Breast epithelium (tissue), 4 donors: ENCODE measurements at places on chromosomes 6 and 20. TPM values are rescaled to one million over a fixed set of nuclear protein-coding genes. Genes with fewer than 3 reads are reported as not detected.

Gene AGER
- total RNA-seq: 1.3 TPM

Gene KIF6
- total RNA-seq: 0.15 TPM

Gene RBM24
- 1.8 TPM for total RNA-seq

Gene CALHM4
- not detected for total RNA-seq

Gene TNFRSF21
- total RNA-seq: 21.4 TPM

Gene SLPI
- total RNA-seq: 310 TPM

Gene RFX6
- 1.8 TPM for total RNA-seq

Gene CAGE1
- total RNA-seq: not detected

Gene KCNK17
- total RNA-seq: 0.16 TPM

DNA sequence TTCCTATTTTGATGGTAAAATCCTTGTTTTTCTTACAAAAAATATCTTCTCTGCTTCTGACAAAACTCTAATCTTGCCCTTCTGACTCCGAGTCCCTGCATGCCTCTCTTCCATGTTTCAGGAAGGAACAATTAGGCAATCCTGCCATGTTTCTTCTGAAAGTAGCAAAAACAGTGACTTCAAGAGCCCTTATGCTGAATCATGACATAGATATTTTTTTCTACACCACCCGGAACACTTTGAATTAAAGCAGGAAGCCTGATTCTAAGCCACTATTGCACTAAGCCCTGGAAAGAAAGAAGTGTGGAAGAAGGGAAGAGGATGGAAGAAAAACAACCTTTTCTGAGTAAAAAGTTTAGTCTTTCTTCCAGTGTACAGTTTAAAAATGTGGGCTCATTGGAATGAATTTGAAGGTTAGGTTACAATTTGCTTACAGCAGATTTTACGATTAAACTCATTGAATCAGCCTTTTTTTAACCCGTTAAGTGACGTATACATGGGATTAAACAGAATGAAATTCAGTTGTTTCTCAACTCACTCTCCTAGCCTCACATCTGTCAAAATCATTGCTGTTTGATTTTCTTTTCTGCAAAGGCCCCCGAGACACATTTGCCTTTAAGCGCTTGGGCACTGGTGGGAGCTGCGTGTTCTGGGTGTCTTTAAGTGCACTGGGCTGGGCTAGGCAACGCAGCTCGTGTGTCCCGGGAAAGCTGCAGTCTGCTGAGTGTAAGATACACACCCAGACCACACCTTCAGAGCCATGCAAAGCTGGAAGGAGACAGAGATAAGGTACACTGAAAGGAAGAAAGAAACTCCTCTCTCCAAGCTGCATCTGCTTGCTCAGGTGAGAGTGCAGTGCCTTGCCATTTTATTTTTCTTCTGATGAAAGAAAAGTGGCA is 159.4 kb upstream of the CITED2 start:
- H3K4me1 ChIP-seq: no peaks in the 10 kb centered on the region
- no peak for DNase-seq
- H3K36me3 ChIP-seq: no peaks in the 10 kb centered on the region
- no peaks in the 10 kb centered on the region for H3K27me3 ChIP-seq

DNA sequence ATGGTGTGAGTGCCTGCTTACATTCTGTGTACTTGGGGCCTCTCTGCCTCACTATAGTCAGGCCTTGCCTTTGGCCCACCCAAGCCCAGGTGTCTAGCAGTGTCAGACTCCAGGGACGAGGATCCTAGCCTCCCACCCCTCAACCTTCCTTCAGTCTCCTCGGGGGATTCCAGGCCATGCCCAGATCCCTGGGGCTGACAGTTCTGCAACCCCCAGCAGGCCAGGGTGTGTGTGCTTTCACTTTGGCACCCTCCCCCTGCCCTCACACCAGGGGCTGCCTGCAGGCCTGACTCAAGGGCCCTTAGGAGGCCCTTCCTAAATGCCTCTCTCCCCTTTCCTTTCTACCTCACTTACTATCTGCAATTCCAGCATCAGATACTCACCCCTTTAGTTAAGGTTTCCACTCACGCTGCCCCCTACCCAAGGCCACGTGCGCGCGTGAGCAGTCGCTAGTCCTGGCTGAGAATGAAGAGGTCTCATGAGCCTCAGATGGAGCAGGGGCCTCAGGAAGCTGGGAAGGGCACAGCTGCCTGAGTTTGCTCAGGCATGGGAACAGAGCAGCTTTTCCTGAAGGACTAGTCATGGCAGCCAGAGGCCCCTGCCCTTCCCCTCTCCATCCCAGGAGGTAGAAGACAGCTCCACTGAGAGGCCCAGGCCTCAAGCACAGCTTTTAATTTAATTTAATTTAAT is 859 bp upstream of the CLPS start:
- H3K4me3 ChIP-seq: no peak overlapping the region
- H3K36me3 ChIP-seq: no peaks in the 10 kb centered on the region
- no peaks in the 10 kb centered on the region for H3K4me1 ChIP-seq

GRCh38 chr6:161481786-161482516 is 208.1 kb upstream of the AGPAT4 start:
- H3K27me3 ChIP-seq: no peaks in the 10 kb centered on the region
- no peak overlapping the region for H3K27ac ChIP-seq
- no peak overlapping the region for H3K4me3 ChIP-seq
- no peak for DNase-seq

- no peak for DNase-seq
- H3K27ac ChIP-seq: no peak overlapping the region
- H3K4me1 ChIP-seq: no peaks in the 10 kb centered on the region
Observed at GRCh38 chr6:6461138-6461537, 127.4 kb upstream of the LY86 start.

DNA sequence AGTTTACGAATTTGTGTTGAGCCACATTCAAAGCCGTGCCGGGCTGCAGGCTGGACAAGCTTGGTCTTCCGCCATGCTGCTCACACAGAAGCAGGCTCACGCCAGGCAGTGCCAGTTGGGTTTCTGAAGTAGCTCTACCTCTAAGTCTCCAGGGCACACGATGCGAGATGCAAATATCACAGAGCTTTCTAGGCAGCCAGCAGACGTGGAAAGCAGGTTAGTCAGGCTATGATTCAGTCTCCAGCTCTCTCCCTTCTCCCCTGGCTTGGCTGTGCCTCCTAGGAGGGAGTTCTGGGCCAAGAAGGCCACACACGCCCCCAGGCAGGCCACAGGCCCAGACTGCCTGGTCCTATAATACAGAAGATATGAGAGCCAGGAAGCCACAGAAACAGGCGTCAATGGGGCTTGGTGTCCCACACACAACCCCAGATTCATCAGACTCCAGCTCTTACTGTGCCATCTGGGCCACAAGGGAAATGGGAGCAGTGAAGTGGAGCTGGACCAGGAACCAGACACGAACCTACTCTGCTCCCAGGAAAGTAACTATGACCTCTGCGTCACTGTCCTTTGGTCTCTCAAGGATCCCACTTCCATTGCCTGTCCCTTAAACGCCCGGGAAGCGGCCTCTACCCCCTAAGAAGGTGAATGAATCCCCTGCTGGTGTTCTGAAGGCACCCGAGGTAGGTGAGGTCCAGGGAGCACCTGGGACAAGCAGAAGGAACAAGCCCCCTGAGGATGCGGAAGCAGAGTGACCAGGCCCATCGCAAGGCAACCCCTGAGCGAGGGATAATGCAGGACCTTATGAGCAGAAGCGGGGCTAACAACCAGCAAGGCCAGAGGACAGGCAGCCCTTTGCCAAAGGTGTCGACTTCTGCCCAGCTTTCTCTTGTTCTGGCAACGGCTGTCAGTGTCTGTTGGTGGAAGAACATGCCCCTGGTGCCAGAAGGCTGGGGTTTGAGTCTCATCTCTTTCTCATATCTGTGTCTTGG is 61.2 kb downstream of the GFOD1 start:
- peak overlapping the region; percentile 23 for H3K27ac ChIP-seq
- peak; percentile 54 for DNase-seq
- H3K36me3 ChIP-seq: no peaks in the 10 kb centered on the region
- H3K4me1 ChIP-seq: no peaks in the 10 kb centered on the region
- no peak overlapping the region for H3K4me3 ChIP-seq

DNA sequence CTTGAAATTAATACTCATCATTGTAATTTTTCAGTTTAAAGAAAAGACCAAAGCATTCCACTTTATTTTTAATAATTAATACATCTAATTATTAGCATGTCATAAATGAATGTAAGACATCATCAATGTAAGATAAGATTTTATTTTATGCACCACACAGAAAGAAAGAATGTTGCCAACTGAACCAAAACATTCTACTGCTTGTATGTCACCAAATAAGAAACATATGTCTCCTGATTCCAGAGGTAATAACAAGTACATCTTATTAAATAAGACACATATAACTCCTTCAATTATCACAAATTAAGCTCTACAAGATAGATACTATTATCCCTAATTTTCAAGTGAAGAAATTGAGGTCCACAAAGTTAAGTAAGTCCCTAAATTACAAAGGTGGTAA is 189.5 kb downstream of the GMDS start:
- no peaks in the 10 kb centered on the region for H3K36me3 ChIP-seq
- DNase-seq: no peak
- no peak overlapping the region for H3K4me3 ChIP-seq
- no peaks in the 10 kb centered on the region for H3K27me3 ChIP-seq
- no peak overlapping the region for H3K27ac ChIP-seq

DNA sequence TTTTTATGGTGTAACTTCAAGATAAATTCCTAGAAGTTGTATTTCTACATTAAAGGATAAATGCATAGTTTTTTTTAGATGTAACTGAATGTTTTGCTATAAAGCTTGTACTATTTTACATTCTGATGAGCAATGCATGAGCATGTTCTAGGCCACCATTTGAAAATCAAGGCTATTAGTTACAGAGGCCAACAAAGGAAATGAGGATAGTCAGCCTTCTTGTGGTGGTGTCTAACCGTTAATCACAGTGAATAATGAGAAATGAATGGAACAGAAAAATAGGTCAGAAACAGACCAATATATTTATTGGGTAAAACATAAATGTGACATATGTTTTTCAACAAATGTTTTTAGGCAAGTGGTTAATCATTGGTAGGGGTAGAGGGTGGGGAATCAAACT is 37.6 kb upstream of the L3MBTL3 start:
- H3K27ac ChIP-seq: no peak overlapping the region
- H3K4me1 ChIP-seq: no peaks in the 10 kb centered on the region
- H3K27me3 ChIP-seq: no peaks in the 10 kb centered on the region
- no peaks in the 10 kb centered on the region for H3K36me3 ChIP-seq
- no peak for DNase-seq
- no peak overlapping the region for H3K4me3 ChIP-seq

- no peak overlapping the region for H3K27ac ChIP-seq
- H3K4me3 ChIP-seq: no peak overlapping the region
Observed at GRCh38 chr6:9875605-9876353, 539.1 kb downstream of the TFAP2A start.

DNA sequence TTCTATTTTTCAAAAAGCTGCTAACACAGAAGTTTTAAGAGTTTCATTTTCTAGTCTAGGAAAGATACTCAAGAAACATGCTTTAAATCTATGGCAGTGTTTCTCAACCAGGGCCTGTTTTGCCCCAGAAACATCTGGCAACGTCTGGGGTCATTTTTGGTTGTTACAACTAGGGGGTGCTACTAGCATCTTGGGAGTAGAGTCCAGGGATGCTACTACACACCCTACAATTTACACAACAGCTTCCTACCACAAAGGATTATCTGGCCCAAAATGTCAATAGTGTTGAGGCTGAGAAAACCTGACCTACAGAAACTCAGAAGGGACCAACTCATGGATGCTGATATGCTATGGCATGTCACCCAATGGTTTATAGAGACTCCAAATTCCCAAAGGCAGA is 24.4 kb downstream of the SERAC1 start:
- H3K4me1 ChIP-seq: no peaks in the 10 kb centered on the region
- H3K27ac ChIP-seq: no peak overlapping the region
- no peaks in the 10 kb centered on the region for H3K36me3 ChIP-seq

DNA sequence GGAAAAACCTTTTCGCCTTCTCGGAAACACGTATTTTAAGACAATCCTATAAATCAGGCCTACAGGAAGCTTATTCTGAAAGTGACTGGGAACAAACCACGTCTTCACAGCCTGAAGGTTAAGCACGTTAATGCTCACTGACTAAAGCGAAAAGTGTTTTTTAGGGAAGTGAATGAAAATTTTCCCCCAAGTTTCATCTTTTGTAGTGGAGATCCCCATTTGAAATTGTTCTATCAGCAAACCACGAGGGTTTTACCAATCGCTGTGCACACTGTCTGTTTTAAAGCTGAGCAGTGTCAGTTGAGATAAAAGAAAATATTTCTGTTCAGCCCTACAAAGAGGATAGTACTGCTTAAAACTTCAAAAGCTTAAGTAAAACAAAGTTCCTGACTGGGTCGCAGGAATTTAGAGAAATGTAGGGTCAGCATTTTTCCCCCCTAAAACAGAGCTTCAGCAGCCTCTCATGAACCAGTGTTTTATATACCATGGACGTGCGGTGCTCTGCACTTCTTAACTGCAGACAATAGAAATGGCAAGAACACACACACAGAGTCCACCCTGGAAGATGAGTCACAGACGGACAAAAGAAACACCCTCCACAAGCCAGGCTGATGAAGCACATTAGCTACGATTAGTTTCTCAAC is 34.9 kb downstream of the SLC22A23 start:
- no peaks in the 10 kb centered on the region for H3K27me3 ChIP-seq
- H3K36me3 ChIP-seq: no peaks in the 10 kb centered on the region

DNA sequence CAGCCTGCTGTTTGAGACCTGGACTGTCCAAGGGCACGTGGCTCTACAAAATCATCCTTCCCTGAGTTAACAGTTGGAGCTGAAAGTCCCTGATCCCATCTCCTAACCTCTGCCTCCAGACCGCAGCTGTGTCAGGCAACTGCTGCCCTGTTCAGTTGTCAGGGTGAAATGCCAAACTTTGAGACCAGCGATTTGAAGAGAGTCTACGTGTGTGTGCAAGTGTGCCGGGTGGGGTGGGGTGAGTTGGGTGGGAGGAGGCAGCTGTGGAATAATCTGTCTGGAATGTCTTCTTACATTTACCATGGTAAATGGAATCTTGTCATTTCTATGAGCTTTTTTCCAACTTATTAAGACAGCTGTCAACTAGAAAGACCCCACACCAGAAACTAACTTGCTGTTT is 81.0 kb upstream of the FAM8A1 start:
- DNase-seq: no peak
- H3K4me1 ChIP-seq: no peaks in the 10 kb centered on the region
- H3K4me3 ChIP-seq: no peak overlapping the region

GRCh38 chr6:87059943-87060342 is 35.0 kb downstream of the CGA start:
- no peaks in the 10 kb centered on the region for H3K4me1 ChIP-seq
- H3K4me3 ChIP-seq: no peak overlapping the region
- no peaks in the 10 kb centered on the region for H3K36me3 ChIP-seq
- DNase-seq: no peak
- no peaks in the 10 kb centered on the region for H3K27me3 ChIP-seq
- H3K27ac ChIP-seq: no peak overlapping the region
